GM18507 (cell line): ENCODE measurements at places on chromosomes 3 and 15.

GRCh38 chr3:195544634-195545033 lies 1.5 kb upstream of the PPP1R2 start:
- no peak for DNase-seq

DNA sequence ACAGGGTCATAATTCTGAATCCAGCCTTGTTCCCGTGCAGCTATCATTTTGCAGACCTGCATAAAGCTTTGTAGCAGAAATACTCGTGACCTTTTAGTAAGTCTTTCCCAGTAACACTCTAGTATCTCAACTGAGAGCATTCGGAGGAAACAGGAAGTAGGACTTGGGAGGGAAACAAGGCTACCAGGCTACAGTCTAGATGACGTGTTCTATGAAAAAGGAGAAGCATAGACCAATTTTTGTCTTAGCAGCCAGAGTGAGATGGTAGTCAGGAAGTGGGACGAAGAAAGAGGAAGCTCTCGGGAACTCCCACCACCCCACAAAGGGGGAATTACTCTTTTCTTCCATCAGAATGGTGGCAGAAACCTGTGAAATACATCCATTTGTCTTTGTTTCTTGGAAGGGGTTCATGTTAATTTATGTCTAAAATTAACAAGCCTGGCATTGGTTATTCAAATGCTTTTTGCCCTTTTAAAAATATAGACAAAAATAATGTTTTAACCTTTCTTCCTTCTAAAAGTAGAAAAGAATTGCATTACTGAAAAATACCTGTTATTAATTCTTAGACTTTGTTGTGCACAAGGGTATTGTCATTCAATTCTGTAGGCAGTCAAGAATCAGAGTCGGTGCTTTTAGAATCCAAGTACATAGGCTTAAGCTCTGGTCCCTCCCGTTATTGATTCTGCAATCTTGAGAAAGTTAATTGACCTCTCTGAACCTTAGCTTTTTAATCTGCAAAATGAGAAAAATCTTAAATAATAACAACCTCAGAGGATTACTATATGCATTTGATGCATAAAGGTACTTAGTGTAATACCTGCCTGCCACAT lies 1.6 kb upstream of the SUCNR1 start:
- DNase-seq: no peak

DNA sequence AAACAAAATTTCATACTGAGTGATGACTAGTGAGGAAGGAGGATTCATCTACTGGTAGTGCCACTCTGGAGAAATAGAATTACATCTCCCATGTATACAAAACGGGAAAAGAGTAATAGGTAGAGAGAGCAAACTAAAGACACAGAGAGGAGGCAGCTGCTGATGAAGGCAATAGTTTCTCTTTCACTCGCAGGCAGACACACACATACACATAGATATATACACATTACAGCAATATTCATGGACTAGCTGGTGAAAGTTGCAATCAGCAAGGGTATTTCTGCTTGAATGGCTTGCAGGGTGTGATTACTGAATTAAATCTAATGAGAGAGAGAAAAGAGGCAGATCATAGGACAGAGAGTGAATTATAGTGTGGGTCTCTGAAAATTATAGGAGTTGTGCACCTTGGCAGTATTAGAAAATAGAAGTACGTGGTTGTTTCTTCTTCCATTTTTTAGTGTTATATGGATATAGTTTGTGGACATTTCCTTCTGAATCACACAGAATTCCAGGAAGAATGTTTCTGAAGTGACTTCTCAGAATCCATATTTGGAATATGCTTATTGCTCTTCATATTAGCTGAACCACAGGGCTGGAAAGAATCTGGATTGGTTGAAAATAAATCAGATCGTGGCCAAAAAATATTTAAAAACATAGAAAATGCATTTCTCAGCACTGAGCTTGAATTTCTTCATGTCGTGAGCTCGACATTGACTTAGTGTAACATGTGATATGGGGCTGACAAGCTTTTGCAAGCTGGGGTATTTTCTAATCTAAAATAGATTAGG lies 991.2 kb downstream of the TUSC7 start:
- no peak for DNase-seq

DNA sequence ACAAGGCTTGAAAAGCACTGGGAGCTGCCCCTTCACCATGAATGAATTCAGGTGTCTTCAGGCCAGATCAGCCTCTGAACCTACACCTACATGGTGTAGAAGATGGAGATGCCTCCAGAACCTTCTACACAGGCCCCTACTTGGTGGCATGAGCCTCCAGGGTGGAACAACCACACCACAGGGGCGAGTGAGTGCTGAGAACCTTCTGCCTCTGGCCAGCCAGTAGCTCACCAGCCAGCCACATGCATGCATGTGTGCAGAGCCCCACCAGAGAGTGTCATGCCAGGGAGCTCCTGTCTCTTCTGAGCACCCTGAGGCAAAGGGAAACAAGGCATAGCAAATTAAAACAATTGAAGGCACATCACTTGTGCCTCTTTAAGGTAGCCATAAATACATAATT lies 161.8 kb upstream of the TOPAZ1 start:
- no peak for DNase-seq

DNA sequence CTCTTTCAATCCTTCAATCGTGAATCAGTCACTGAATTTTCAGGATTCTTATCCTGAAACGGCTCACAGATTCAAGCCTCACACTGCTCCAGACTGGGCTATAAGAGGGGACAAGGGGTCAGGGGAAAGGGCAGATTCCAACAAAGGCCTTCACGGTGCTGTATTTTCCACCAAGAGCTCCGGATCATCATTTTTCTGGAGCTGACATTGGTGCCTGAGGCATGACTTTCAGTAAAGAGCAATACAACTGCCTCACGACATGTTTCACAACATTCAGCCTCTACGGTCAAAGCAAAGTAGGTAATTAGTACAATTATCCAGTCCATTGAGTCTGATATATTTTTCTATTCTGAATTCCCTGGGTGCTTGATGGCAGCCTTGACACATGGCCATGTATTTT lies 185.0 kb upstream of the PRICKLE2 start:
- no peak for DNase-seq

- no peak for DNase-seq
These were observed 9.8 kb upstream of the BMF start for GRCh38 chr15:40118473-40118872.

- DNase-seq: no peak
These were observed 235.9 kb downstream of the GAP43 start for GRCh38 chr3:115859002-115859807.

DNA sequence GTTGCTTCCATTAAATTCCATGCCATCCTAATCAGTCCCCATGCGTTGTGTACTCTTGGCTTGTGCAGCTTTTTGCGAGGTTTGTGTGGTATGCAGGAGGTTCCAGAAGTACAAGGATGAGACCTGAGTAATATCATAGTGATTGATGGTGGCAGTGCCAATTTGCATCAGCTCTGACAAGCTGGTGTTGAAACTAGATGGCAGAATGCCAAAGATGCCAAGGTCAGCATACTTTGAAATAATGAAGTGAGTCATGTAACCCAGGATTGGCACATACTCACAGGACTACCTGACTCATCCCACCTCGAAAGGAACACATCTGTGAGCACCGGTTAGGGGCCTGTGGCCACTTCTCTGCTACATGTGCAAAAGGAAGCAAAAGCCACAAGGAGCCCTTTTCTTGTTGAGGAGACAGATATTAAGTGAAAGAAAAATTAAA lies 14.3 kb downstream of the KAT2B start:
- no peak for DNase-seq

DNA sequence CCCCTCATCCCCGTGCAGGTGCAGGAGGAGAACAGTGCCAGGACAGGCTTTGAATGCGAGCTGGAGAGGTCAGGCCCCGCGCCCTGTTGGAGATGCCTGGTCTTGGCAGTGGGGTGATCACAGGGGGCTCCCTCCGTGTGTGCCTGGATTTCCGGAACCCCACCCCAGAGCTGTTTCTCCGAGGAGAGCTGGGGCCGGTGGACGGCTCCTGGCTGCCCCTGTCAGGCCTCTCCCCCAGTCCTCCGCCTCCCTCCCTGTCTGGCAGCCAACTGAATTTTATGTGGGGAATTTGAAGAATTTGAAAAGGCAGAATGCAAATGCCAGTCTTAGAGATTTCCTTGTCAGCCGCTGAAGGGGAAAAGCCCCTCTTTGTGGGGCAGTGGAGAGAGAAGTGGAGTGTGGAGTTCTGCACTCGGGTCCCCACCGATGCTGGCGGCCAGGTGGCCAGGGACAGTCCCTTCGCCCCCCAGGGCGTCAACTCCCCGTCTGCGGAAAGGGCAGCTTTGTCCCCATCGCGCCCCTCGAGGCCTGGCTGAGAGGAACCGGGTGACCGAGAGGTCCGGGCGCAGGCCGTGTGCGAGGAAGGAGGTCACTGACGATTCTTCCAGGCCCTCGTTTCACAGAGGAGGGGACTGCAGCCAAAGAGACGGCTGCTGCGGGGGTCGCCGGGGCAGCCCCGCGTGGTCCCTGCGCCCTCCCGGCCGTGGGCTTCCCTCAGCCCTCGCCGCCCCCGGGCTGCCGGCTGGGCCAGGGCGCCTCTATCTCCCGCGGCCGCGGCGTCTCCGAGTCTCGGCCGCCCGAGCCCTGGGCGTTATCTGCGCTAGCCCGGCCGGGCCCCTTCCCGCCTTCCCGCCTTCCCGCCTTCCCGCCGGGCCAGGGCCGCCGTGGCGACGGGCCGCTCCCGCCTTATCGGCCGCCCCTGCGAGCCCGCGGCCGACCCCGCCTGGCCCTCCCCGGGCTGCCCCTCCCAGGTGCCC lies 56.0 kb upstream of the LCTL start:
- DNase-seq: no peak

GRCh38 chr3:65659396-65659795 lies 379.3 kb downstream of the MAGI1 start:
- DNase-seq: no peak
